ENCODE measurements at places on chromosomes 6 and 20.

GRCh38 chr20:25058847-25059810, 1.2 kb upstream of the ACSS1 start:
- DNase-seq = peak; percentile 28

- DNase-seq = no peak
Observed at GRCh38 chr6:47529734-47530133, 52.1 kb downstream of the CD2AP start.

DNA sequence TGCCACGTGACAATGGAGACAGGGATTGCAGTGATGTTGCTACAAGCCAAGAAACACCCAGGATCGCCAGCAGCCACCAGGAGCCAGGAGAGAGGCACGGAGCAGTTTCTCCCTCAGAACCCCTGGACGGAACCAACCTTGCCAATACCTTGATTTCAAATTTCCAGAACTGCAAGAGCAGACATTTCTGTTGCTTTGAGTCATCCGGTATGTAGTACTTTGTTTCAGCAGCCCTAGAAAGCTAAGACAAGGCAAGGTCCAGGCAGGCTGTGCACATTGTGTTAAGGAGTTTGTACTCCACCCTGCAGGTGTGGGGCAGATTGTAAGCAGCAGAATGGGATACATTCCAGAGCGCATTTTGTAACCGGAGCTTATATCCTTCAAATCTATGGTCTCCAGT, 48.3 kb downstream of the TRERF1 start:
- DNase-seq = peak; percentile 37

DNA sequence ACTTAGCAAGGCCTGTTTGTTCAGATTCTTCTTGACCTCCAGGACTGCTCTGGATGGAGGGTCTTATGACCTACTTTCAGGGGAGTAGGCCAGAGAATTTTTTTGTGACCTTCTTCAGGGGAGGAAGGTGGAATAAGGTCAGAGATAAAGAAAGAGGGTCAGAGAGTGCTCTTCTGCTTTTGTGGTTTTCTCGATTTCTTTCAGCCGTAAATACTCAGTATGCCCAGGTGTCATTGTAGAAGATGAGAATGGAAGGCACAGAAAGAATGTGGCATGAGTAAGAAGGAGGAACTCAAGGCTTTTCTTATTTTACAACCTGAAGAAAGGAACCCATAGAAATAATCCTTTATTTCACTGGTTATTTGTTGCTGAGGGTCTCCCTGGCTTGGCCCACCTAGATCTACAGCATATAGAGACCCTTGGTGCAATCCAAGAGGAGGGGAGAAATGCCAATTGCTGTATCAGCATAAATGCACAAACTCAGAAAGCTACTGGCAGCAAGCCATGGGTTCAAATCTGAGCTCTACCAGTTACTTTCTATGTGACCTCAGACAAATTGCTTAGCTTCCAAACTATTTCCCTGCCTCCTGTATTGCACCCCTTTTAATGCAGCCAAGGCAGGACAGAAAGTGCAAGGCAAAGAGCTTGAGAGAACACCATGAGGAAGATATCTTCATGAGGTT, 68.0 kb downstream of the OLIG3 start:
- DNase-seq = no peak

DNA sequence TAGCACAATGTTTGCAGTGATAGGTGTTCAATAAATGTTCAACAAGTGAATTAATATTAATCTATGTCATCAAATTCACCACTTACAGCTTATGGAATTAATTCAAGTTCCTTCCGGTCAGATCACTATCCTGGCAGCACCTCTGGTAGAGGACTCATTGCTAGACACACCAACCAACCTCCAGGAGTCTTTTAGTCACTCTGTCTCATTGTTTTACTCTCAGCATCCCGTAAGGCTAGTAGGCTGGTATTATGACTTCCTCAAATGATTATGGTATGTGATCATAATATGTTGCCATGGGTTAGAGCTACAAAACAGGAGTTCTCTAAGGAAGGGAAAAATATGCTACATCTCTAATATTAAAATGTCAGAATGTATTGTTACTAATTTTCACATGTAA, 21.7 kb upstream of the MMS22L start:
- DNase-seq = no peak

- peak; percentile 47 for DNase-seq
Observed at GRCh38 chr6:81734500-81735150, 17.9 kb downstream of the TENT5A start.

GRCh38 chr6:170093276-170093657, 197.6 kb downstream of the DLL1 start:
- DNase-seq = no peak

GRCh38 chr20:64057628-64058498, 5.1 kb upstream of the TCEA2 start:
- DNase-seq = peak; percentile 65
